ENCODE measurements at places on chromosomes 5 and 9.

DNA sequence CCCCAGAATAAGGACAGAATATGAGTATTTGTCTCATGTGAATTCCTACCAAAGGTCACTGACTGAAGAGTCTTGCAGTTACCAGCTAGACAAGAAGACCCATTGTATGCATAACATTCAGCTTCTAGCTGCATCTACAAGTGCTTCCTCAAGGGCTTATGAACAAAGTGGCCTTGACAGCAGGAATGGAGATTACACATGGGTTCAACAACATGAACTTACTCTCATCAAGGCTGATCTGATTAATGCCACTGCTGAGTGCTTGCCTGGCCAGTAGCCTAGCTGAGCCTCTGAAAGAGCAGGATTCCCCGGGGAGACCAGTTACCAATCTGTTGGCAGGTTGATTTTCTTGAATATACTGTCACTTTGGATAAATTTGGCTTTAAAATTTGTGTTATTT, 76.7 kb upstream of the CHD1 start:
- DNase-seq = no peak

GRCh38 chr5:120236360-120236759, 227.7 kb upstream of the PRR16 start:
- no peak for DNase-seq

DNA sequence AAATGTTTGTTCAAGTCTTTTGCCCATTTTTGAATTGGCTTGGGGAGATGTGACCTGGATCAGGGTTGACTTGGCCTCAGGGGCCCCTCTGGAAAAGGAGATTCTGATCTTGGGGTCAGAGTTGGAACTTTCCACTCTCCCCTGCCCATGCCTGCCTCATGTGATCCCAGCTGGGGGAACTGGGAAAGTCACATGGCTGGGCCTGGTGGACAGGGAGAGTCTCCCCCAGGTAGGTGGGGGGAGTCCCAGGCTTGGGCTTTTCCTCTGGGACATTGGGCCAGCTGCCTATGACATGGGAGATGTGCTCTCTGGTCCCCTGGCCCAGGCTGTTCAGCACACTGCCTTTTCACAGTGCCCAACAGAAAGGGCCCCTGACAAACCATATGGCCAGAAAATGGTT, 60.7 kb downstream of the NDST1 start:
- no peak for DNase-seq

GRCh38 chr9:80932947-80933780, 756.2 kb downstream of the TLE1 start:
- DNase-seq = no peak

- no peak for DNase-seq
These were observed 1079.9 kb upstream of the C9orf72 start for GRCh38 chr9:28653216-28653615.

GRCh38 chr5:56522169-56522568, 289.0 kb upstream of the ANKRD55 start:
- no peak for DNase-seq

DNA sequence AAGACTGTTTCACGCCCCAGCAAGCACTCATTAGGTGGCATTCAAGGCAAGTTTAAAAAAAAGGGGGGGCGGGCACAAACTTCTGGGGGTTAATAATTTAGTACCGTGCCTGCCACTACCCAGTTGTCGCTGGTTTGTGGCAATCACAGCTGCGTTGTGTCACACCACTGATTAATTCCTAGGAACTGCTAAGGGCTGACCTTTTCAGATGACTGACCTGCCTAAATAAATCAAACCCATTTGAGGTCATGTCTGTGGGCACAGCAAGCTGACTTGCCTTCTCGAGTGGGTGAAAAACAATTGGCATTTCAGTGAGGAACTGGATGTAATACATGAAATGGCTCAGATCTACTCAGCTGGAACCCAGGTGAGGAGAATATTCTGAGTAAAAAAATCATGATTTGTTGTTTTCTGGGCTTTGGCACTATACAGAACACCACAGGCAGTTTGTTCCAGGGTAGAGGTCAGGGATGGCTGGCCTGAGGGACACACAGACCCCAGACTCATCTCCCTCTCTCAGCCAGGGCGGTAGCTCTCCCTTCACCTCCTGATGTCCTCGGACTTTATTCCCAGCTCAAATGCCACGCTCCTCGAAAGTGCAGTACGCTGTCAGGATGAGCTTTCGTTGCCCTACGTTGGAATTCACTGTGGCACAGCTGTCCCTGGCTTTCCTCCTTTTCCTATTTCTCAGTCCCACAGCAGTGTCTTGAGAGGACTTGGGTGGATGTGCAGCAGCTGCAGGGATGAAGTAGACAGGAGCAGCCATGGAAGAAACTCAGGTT, 15.5 kb upstream of the MGAT1 start:
- no peak for DNase-seq

- no peak for DNase-seq
These were observed 49.3 kb upstream of the TTC23L start for GRCh38 chr5:34789639-34790038.

DNA sequence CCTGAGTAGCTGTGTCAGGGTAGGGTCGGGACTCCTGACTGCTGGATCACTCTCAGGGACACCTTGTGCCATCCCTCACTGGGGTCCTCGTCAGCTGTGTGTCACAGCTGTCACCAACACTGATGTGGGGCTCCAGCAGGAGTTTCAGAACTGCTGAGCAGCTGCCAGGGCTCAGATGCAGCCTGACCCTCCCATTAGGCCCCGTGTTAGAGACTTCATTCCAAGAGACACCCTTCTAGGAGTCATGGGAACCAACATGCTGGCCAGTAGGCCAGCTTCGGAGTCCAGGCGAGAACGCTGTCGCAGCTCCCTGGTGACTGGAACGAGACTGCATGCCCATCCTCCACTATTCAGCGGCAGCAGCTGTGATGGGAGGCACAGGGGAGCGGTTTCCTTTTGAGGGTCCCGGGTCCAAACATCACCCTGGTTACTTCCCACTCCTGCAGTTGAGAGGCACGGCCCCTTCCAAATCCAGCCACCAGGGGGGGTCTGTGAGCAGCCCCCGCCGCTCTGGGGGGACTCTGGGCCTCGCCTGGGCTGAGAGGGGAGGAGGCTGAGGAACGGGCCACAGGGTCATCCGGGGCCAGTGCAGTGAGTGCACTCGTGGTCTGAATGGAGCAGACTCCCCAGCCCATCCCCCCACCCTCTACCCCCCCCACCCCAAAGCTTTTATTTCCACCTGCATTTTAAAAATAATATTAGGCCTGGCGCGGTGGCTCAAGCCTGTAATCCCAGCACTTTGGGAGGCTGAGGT, 12.6 kb upstream of the TCF7 start:
- peak; percentile 61 for DNase-seq

DNA sequence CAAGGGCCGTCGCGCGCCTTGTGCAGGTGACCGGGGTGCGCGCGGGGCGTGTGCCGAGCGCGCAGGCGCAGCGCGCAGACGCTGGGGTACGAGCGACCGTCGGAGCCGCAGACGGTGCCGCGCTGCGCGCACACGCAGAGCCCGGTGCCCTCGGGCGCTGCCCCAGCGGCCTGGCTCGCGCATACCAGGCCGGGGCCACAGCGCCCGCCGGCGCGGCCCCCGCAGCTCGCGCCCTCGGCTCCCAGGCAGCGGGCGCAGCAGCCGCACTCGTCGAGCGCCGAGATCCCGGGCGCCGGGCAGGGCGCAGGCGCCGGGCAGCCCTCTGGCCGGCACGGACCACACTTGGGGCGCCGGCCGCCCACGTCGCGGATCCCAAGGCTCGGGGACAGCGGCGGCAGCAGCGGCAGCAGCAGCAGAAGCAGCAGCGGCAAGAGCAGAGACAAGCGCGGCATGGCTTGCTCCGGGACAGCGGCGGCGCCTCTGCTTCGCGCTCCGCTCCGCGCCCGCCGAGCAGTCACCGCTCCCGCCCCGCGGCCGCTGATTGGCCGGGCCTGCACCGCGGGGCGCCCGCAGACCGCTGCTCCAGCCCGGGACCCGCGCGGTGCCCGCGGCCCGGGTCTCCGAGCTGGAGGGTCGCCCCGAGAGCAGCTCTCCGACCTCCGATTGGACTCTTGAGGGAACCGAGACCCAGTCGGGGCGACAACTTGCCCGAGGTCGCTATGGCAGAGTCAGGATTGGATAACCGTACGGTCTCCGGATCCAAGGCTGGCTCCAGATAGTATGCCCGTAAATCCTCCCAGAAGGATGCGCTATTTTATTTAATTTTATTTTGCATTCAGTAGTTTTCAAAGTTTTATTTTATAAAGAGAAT, at the start of gene IGFBPL1:
TSS of gene IGFBPL1 (minus strand) at position 482 of the 871 bp plus-strand sequence. CDS start at position 452, 30 bp downstream.
- no peak for DNase-seq

DNA sequence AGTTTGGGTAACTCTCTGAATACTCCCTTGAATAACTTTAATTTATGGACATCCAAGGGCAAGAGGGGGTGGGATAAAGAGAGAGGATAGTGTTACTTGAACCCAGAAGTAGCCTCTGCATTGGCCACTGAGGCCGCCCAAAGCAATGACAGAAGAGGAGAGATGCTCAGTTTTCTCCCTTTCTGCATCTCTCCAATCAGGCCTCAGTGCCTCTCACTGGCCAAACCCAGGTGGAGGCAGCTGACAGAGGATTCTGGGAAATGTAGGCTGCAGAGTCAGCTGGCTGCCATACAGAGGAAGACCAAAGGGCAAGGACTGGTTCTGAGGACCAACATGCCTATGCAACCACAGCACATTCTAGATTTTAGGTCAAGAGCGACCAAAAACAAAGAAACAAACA, 719.4 kb downstream of the MAT2B start:
- no peak for DNase-seq

DNA sequence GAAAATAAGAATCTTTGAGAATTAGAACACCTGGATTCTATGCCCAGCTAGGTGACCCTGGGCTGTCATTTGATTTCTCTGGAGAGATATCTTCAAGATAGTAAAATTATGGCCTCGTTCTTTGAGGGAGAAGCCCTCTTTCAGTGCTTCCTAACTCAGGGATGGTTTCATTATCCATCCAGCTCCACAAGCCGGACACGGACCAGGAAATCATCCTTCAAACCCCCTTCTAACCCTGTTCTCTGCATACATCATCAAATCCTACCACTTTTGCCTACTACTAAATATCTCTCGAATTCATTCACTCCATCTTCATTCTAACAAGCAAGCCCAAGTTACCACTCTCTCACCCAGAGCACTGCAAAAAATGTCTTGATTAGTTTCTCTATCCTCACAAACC, 57.2 kb downstream of the MAPKAP1 start:
- no peak for DNase-seq

GRCh38 chr9:9819886-9820285, 792.9 kb downstream of the PTPRD start:
- DNase-seq = no peak

GRCh38 chr9:128245421-128246151, 30.2 kb downstream of the GOLGA2 start:
- DNase-seq = no peak

DNA sequence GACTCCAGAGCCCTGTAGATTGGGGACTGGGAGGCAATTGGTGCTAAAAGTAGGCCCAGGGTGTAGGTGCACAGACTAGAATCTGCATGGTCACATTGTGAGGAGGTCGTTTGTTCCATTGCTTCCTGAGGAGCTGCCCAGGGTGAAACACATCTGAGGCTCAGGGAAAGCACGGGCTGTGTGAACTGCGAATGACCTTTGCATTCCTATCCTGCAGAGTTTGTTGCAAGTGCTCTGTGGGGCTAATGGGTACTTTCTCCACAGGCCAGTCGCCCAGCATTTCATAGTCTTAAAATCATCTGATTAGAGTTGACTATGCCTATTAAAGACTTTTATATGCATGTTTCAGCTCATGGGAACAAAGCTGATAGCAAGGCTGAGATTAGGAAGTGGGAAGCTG, 14.4 kb upstream of the SLC46A2 start:
- DNase-seq = peak; percentile 38

DNA sequence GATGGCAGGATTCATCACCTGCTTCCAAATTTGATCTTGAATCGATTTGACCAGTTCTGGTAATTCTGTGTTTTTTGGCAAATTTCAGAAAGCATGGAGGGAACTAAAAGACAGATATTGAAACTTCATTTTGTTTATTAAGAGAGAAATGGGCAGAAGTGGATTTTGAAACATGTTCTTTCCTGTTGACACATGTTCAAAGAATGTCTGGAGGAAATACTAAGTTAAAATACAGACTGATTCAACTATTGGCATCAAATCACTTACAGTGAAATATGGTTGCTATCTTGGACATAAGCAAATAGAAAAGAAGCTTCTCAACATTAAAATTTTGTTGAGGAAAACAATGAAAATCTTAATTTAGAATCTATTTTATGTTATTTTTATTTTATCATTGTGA, 19.3 kb upstream of the GZMK start:
- no peak for DNase-seq

GRCh38 chr5:132667761-132668705, 5.8 kb upstream of the IL4 start:
- no peak for DNase-seq

DNA sequence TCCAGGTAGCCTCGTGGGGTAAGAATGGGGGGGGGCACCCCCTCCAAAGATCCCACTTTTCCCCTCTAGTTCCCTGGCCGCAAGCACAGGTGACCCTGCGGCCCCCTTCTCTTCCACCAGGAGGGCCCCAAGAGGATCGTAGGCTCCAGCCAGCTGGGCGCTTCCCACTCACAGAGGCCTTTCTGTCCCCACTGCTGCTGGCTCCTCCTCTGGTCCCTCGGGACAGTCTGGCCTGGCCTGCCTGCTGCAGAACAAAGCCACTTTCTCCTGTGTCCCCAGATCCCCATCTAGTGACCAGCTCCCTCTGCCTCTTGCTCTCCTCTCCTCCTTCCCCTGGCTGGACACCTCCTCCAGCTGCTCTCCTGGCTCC, 534 bp upstream of the SAPCD2 start:
- DNase-seq = peak; percentile 65

GRCh38 chr5:91345461-91345860, 37.7 kb downstream of the ARRDC3 start:
- no peak for DNase-seq

- DNase-seq = no peak
These were observed 1.1 kb upstream of the SPIN1 start for GRCh38 chr9:88387036-88387551.

DNA sequence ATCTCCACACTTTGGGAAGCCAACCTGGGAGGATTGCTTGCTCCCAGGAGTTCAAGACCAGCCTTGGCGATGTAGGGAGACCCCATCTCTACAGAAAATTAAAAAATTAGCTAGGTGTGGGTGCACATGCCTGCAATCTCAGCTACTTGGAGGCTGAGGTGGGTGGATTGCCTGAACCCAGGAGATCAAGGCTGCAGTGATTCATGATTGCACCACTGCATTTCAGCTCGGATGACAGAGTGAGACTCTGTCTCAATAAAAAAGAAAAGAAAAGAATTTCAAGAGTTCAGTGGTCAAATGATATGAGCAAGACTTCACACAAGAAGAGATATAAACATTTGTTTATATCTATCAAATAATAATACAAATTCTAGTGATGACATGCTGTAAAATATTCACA, 23.0 kb upstream of the MTAP start:
- DNase-seq = peak; percentile 50

GRCh38 chr9:101536938-101537337, 3.3 kb downstream of the RNF20 start:
- peak; percentile 11 for DNase-seq
